Stimulated activated CD4-positive, alpha-beta T cell treated with anti-CD3 and anti-CD28 coated beads, Interleukin-1b, Interleukin-23, amount 100 ng/mL, for 24 hours (primary cell): ENCODE measurements at places on chromosomes 6 and 20.

- DNase-seq: no peak
Measured at GRCh38 chr20:53284696-53285095, 308.9 kb downstream of the ZNF217 start.

DNA sequence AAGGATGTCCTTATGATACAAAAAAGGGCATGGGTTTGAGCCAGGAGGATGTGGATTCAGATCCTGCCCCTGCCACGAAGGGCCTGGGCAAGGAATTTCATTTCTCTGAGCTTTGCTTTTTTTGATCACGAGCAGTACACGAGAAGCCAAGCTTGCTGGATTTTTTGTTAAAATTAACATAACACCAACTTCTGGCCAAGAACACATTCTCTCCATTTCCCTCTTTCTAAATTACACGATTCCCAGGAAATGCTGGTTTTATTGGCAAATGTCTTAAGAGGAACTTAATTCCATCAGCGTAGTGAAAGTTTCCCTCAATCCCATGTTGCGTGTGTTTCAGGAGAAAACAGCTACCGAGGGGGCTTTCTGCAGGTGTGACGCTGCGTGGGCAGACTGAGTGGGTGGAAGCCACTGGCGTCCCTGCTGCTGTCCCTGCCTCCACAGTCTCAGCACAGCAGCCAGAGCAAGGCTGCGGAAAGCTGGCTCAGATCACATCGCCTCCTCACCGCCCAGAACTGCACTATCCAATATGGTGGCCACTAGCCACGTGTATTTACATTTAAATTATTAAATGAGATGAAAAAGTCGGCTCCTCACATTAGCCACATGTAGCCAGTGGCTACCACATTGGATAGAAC lies 120.8 kb upstream of the INSM1 start:
- no peak for DNase-seq

- DNase-seq: no peak
Measured at GRCh38 chr6:14053811-14054210, 63.8 kb upstream of the CD83 start.

- no peak for DNase-seq
Measured at GRCh38 chr6:134004714-134005113, 47.7 kb downstream of the SLC2A12 start.

GRCh38 chr20:35317416-35318210 lies 25.4 kb upstream of the FAM83C start:
- no peak for DNase-seq

DNA sequence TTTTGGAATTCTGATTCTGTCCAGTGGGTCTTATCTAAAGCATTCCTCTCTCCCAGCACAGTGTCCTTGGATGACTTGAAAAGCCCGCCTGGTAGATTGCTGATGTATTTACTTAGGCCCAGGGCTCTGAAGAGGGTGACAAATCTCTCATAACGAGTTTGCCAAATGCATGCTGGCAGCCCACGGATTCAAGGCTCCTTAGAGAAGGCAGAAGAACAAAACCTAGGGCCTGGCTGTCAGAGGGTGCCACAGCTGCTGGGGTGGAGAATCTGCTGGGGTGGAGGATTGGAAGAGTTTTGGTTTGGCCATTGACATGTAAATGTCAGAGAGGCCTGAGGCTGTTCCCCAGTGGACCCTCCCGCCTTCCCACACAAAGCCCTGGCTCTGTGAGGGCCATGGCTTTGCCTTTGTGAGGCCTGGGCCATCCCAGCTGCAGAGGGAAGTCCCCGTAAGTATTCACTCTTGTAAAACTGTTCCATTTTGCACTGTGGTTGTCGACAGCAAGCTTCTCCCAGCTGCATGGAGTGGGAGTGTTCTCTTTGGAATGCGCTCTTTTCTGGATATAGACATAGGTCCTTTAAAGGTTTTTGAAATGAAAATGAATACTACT lies 50.3 kb downstream of the ANKRD6 start:
- DNase-seq: no peak

GRCh38 chr20:24935140-24935539 lies 13.9 kb upstream of the CST7 start:
- no peak for DNase-seq

- DNase-seq: no peak
Measured at GRCh38 chr20:3177746-3178485, 4.6 kb upstream of the LZTS3 start.

DNA sequence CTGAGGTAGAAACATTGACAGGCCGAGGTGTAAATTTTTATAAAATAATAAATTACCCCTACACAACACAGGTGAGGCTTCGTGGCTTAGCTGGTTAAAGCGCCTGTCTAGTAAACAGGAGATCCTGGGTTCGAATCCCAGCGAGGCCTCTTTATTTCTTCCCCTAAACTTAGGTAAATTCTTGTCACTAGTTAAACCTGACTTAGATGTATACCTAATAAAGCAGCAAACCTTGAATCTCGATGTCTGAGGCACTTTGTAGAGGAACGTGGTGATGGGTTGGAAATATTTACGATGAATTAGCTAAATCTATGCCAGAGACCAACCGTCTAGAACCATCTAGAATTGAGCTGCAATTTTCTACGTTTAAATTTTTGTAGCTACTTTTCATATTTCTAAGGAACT lies 185.6 kb downstream of the OR2B2 start:
- DNase-seq: no peak

GRCh38 chr20:63787302-63787701 lies 43.8 kb downstream of the ZBTB46 start:
- DNase-seq: no peak

GRCh38 chr6:134049586-134049985 lies 2.8 kb downstream of the SLC2A12 start:
- no peak for DNase-seq
